ENCODE measurements at places on chromosomes 7 and 10. TPM values are rescaled to one million over a fixed set of nuclear protein-coding genes. Genes with fewer than 3 reads are reported as not detected.

DNA sequence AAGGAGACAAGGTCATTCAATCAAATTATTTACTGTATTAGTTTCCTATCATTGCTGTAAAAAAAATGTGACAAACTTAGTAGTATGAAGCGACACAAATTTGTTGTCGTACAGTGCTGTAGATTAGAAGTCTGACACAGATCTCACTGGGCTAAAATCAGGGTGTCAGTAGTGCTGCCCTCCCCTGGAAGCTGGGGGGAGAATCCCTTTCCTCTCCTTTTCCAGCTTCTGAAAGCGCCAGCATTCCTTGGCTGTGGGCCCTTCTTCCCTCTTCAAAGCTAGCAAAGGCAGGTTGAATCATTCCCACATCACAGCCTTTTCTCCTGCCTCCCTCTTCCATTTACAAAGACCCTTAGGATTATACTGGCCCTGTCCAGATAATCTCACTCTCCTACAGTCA lies 28.0 kb downstream of the VPS41 start:
- DNase-seq = no peak

DNA sequence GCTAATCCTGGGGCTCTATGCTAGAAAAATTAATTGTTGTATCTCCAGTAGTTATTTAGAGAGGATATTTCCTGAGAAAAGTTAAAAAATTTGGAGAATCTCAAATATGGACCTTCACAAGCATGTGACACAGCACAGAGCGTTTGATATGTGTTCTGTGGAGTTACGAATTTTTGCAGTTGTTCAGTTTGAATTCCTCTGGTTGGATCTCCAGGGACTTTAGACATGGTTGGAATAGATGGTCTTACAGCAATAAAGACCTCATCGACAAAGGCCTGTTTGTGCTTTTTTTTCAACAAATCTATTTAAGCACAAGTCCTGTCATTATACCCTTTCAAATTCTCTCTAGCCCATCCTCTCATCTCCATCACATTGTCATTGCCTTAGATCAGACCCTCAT lies 138.0 kb downstream of the TES start:
- DNase-seq = no peak

The SPDYE2B gene
- not detected for polyA plus RNA-seq

The SPDYE11 gene
- polyA plus RNA-seq = not detected

The OIT3 gene
- 0.13 TPM for polyA plus RNA-seq

The CTTNBP2 gene
- polyA plus RNA-seq = 1.5 TPM

- no peak for DNase-seq
Observed at GRCh38 chr10:95716466-95716865, 22.7 kb upstream of the TCTN3 start.

The ZNF117 gene
- polyA plus RNA-seq = 29.9 TPM

- DNase-seq = no peak
Observed at GRCh38 chr10:23230582-23230981, 38.5 kb downstream of the PTF1A start.

GRCh38 chr10:51907361-51907760 lies 208.0 kb upstream of the CSTF2T start:
- DNase-seq = no peak

GRCh38 chr7:20470726-20471125 lies 140.0 kb downstream of the ITGB8 start:
- no peak for DNase-seq

The IRF5 gene
- polyA plus RNA-seq = 8.1 TPM

GRCh38 chr7:111082351-111082750 lies 8.6 kb upstream of the LRRN3 start:
- no peak for DNase-seq

The GIMAP8 gene
- polyA plus RNA-seq = 9.3 TPM

DNA sequence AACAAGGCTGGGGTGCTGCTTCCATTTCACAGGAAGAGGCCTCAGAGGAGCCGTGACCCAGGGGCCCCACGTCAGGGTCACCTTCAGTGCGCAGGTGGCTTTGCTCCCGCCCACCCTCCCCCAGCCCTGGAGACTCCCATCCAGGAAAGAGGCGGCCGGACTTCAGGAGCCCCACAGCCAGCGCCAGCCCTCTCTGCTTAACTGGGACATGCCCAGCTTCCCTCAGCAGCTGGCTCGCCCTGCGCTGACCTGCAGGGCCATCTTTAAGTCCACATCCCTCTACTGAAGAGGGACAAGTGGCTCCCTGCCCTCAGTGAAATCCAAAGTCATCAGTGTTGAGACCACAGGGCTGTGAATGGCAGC lies 141.9 kb upstream of the PPP2R2D start:
- DNase-seq = no peak

- DNase-seq = no peak
Observed at GRCh38 chr7:77391230-77391629, 24.9 kb downstream of the GSAP start.

GRCh38 chr7:158018098-158018762 lies 569.4 kb downstream of the PTPRN2 start:
- DNase-seq = no peak

DNA sequence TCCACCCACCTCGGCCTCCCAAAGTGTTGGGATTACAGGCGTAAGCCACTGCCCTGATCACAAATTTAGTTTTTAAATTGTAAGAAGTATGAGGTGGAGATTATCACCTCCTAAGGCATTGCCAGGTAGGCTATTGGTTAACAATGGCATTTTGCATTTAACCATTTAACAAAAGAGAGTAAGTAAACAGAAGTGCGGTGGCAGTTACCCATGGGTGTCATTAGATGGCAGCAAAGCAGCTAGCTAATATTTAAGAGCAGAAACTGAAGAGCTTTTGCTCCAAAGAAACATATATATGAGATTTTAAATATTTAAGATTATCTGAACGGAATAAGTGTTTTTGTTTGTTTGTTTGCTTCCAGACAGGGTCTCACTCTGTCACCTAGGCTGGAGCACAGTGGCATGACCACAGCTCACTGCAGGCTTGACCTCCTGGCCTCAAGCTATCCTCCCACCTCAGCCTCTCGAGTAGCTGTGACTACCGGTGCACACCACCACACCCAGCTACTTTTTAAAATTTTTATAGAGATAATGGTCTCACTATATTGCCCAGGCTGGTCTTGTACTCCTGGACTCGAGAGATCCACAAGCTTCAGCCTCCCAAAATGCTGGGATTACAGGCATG lies 325.5 kb upstream of the C7orf33 start:
- peak; percentile 28 for DNase-seq

DNA sequence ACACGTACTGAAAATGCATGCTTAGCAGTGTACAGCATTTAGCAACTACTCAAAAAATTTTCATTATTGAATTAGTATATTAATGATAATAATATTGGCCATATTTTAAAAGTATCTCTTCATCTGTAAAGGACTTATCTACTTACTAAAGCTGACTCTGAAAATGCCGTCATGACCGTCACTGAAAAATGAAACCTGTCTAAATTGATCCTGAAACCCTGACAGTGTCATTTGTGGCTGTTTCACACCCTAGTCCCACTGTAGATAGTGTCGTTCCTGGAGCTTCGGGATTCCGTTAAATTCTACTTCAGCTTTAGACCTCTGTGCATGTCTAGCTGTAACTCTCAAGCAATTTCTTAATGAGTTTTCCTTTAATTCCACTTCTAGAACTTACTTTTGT lies 35.8 kb upstream of the EZH2 start:
- DNase-seq = no peak

DNA sequence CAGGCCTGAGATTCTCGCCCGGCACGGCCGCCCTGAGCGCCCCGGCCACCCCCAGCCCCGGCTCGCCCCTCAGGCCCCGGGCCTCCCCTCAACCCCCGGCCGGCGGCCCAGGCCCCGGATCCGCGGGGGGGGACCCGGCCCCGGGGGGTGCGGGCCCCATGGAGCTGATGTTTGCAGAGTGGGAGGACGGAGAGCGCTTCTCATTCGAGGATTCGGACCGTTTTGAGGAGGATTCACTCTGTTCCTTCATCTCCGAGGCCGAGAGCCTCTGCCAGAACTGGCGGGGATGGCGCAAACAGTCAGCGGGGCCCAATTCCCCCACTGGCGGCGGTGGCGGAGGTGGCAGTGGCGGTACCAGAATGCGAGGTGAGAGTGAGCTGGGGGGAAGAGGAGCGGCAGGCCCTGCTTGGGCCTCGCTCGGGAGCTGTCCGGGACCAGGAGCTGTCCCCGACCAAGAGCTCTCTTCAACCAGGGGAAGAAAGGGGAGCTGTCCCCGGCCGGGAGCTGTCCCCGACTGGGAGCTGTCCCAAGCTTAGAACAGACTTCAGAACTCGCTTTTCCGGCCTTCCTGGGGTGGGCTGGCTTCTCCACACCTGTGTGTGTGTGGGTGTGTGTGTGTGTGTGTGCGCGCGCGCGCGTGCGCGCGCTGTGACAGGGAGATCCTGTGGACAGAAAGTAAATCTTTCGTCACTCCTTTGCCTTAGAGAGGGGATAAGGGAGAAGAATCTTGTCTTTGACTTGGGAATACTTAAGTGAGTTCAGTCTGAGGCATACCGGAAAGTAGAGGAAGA lies 510 bp downstream of the ZSWIM8 start:
- peak; percentile 53 for DNase-seq

- no peak for DNase-seq
Observed at GRCh38 chr10:49299816-49300139, 808 bp downstream of the C10orf71 start.
